Glomerular endothelial cell (primary cell): ENCODE measurements at places on chromosomes 7 and 10.

DNA sequence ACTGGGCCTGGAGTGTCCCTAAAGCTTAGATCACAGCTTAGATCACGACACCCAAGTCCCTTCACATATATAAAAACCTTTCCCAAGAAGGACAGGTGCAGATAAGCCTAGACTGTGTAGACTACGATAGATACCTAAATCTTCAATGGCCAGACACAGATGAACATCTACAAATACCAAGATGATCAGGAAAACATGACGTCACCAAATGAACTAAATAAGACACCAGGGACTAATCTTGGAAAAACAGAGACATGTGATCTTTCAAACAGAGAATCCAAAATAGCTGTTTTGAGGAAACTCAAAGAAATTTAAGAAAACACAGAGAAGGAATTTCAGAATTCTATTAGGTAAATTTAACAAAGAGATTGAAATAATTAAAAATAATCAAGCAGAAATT, 1082.6 kb upstream of the PHF14 start:
- no peak for DNase-seq

- no peak for DNase-seq
Measured at GRCh38 chr10:34696423-34696822, 118.7 kb downstream of the PARD3 start.

- DNase-seq, result no peak
Measured at GRCh38 chr7:28685242-28685643, 272.9 kb downstream of the TRIL start.

GRCh38 chr10:86952106-86952505, 5.3 kb downstream of the MMRN2 start:
- DNase-seq, result no peak

DNA sequence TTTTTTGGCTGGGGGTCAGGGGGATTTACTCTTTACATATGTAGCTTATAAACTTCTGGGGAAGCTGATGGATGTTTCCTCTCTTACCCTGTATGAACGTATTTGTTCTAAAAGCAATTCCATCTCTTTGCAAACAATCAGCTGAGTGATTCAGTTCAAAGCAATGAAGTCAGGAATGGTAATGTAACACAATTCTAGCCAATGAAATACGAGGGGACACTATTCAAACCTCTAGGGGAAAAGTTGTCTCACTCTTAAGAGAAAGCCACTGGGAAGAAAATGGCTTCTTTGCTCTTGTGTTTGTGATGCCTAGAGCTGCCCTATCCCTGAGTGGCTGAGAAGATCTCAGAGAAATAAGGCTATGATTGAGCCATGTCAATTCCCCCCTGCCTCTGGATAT, 134.8 kb upstream of the SEMA3C start:
- no peak for DNase-seq

- peak; percentile 25 for DNase-seq
Measured at GRCh38 chr7:66779669-66780409, 39.3 kb downstream of the RABGEF1 start.

DNA sequence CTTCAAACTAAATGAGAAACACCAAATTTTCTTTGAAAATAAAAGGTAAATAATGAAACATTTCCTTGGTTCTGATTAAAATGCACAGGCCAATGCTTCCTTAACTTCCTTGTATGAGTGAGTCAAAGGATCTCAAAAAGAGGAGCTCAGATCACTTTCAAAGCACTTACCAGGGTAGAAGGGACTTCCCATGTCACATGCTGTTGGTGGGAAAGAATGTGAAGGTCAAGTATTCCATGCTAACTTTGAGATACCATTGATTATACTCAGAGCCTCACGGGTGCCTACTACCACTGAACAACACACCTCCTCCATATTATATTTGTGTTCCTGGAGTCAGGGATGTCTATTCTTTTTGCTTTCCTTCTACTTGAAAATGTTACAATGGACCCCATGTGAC, 233.5 kb upstream of the KIAA1217 start:
- DNase-seq, result no peak

GRCh38 chr10:58275261-58275660, 6.3 kb downstream of the CISD1 start:
- DNase-seq, result no peak

DNA sequence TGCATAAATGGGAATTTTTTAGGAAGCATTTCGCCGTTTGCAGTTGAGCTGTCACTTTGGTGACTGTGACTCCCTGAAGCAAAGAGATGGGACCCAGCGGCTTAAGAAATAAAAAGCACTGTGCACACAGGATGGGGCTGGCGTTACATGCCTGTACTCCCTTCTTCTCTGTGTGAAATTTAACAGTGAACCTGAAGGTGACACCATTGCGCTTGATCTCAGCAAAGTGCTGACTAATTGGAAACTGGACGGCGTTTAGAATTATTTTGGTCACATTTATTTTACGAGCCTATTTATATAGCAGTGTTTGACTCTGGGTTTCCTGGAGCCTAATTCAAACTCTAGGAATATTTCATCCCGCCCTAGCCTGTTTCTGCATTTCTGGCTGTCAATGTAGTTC, 146.2 kb downstream of the PAXIP1 start:
- no peak for DNase-seq

GRCh38 chr7:37440738-37441385, 7.8 kb downstream of the ELMO1 start:
- DNase-seq, result no peak

DNA sequence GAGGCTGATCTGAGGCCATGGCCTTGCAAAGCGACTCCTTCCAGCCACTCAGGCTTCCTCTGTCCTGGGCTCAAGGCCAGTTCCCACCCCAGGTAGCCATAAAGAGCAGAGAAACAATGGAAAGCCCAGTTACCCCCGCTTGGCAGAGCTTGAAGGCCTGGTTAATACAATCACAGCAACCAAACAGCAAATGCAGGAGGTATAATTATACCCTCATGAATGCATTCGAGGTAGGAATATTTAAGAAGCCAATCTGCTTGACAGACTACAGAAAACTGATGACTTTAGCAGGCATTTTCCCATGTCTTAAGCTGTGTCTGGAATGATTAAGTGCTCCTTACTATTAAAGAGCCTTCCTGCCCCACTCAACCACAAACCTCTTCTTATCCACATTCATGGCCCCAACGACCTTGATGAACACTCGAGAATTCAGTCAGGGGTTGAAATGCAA, 114.1 kb upstream of the MACROH2A2 start:
- DNase-seq, result no peak

GRCh38 chr7:91041901-91042484, 222.2 kb upstream of the FZD1 start:
- DNase-seq, result no peak

DNA sequence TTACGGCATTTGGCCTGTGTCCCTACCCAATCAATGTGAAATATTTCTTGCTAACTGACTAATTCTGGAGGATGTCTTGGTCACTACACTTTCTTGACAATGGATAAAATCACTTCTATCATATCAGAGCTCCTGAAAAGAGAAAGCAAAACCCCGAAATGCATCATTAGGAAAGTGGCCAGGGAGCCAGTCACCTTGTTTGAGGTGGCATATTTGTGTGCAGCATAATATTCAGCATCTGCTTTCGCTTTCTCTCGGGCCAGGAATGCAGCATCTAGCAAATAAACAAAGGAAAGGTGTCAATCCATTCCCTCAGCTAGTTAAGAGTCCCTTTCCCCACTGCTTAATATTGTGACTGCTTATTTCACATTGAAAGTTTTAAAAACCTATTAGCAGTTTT, 31.2 kb downstream of the ERLIN1 start:
- no peak for DNase-seq

- no peak for DNase-seq
Measured at GRCh38 chr10:110963162-110963561, 43.8 kb downstream of the SHOC2 start.

- DNase-seq, result no peak
Measured at GRCh38 chr10:78981970-78982281, 86.8 kb upstream of the ZMIZ1 start.

DNA sequence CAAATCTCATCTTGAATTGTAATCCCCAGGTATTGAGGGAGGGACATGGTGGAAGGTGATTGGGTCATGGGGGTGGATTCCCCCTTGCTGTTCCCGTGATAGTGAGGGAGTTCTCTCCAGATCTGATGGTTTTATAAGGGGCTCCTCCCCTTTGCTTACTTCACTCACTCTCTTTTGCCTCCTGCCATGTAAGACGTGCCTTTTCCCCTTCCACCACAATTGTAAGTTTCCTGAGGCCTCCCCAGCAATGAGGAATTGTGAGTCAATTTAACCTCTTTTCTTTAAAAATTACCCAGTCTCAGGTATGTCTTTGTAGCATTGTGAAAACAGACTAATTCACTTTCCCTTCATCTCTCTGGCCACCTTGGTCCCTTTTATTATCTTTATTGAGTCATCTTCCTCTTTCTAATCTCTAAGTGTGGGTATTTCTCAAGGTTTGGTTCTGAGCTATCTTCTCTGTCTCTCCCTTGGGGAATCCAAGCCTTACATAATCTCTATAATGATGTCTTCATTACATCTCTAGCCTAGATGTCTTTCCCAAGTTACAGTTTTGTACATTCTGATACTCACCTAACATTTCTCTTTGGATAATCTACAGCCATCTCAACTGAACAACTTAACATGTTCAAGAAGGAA, 99.1 kb upstream of the JCAD start:
- DNase-seq, result no peak

DNA sequence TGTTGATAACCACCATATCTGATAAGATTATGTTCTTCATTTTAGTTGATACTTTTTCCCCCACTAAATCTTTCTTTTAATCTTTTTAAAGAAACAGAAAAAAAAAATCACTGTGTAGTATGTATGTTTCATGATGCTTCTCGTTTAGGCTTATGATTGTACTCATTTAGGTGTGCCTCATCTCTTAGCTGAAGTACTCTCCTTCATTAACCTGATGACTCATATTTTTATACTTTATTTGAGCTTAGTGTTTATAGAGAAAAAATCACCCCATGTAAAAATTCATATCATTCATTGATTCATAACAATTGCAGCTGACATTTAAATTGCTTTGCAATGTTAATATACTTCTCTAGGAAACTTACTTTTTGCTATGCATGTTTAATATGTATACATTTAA, 158.9 kb downstream of the MLLT10 start:
- no peak for DNase-seq

DNA sequence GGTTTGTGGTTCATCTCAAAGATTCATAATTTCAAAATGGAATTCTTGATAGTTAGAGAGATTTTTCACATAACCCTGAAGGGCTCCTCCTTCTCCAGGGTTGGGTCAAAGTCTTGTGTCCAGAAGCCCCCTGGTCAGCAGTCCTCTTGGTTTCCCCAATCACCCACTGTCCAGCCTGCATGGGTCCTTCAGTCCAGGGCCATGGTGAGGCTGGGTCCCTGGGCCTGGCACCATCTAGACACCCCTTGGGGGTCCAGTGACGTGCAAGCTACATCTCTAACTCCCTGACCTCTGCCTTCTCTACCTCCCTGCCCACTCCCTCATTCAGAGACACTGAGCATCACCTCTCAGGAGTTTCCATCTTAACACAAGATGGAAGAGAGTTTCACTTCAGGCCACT, 26.1 kb downstream of the ANXA8 start:
- DNase-seq, result no peak

DNA sequence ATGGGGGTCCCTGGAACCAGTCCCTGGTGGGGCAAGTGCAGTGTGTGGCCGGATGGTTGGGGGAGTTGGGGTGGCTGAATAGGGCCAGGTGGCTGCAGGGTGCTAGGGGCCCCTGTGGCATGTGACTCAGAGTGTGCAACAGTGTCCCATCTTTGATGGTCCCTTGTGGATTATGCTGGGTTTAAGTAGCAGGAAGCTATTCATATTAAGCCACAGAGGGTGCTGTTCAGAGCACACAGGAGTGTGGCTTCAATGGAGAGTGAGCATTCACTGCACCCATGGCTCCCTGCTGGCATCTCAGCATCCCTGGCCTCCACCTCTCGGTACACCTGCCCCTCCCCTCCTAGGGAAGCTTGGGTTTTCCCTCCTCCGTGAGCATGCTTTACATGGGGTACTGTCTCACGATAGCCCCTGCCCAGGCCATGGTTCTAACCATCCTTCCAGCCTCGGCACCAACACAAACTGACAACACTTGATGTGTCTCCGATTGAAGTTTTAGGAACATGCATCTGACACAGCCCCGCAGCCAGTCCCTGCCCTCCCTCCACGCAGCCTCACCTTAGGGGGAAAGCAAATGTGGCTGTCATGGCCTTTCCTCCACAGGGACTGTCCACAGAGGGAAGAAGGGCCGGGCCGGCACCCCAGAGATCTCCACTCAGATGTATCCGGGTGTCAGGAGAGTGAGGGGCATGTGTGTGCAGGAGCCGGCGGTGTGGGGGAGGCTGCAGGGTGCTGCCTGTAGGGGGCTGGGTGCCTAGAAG, 30.4 kb upstream of the PPIF start:
- no peak for DNase-seq

GRCh38 chr7:40403703-40404476, 269.1 kb downstream of the SUGCT start:
- no peak for DNase-seq

- DNase-seq, result no peak
Measured at GRCh38 chr7:105098863-105099515, 85.0 kb downstream of the KMT2E start.

GRCh38 chr7:29345590-29345989, 151.0 kb downstream of the CHN2 start:
- no peak for DNase-seq

- no peak for DNase-seq
Measured at GRCh38 chr10:92290076-92290836, 622 bp downstream of the CPEB3 start.

DNA sequence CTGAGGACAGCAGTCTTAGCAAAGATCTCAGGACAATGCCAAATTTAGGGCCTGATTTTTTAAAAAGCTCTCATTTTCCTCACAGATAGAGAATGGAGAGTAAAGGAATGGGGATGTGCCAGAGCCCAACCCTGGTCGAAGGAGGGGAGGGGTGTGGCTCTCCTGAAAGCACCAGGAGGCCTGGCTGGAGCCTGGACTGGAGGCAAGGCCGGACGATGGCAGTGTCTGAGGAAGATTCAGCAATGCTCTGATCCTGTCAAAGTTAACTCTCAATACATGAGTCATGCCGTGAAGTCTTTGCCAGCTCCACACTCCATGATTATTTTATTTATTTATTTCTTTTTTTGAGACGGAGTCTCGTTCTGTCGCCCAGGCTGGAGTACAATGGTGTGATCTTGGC, 108.3 kb downstream of the UPF2 start:
- no peak for DNase-seq

DNA sequence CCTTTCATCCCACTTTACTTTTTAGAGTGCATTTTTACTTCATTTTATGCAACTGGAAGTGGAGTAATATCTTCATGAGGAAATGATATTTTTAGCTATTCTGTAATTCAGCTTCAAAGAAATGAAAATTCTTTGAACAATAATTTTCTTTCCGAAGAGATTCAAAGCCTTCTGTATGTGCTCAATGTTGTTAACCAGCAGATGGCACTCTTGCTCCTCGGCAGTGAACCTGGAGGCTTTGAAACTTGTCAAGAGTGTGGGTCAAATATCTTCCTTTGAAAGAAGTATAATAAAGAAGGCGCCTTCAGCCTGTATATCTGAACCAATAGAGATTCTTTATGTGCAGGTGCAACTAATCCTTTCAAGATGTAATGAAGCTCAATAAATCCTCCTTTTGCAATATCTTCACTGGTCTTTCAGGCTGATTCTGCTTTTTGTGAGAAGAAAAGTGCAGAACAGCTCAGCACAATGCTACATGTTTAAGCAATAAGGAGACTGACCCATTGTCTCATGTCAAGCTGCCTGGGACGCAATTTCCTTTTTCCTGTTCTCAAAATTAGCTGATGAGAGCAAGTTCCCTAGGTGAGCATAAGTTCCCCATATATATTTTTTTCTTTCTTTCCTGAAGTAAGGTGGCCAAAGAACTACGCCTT, 258.4 kb downstream of the SEMA3A start:
- peak; percentile 72 for DNase-seq
